ENCODE measurements at places on chromosomes 3 and 15.

- DNase-seq, result no peak
Observed at GRCh38 chr3:31358473-31359070, 174.2 kb upstream of the STT3B start.

DNA sequence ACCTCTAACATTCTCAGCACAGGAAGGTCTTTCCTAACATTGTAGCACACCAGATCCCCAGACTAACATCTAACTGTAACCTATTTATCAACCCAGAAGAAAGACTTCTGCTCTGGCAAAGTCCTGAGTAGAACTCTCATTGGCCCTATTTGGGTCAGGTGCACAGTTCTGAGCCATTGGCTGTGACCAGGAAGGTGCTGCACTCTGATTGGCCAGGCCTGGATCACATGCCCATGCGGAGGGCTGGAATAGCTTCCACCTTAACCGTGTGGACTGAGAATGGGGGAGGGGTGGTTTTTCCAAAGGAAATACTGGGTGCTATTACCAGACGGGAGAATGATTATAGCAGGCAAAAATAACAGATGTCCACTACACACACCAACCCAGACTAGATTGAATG is 11.5 kb downstream of the FEZF2 start:
- no peak for DNase-seq

DNA sequence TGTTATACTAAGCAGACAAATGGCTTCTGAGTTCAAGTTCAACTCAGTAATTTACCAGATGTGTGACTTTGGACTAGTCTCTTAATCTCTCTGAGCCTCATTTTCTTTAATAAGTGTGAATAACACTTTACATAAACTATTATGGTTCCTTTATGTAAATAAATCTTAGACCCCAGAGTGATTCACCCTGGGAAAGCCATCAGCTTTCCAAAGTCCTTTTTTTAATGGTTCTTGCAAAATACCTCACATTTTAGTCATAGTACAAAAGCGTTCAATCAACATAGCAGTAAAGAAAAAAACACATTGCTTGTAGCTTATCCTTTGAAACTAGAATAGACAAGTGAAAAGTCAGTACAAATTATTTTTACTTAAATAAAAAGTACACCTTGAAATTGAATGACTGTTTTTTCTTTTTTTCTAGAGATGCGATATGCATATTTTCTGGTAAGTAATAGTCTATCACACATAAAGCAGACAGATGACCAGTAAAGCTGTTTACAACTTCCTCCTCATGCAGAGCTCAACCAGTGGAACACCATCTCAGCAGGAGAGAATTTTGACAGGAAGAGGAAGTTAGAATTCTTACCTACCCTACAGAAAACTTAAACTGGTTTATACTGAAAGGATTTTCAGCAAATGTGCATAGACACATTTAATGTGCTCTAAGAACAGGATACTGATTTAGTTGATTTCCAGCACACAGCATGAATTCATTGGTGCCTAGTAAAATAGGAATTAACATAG is 123.0 kb upstream of the AGBL1 start:
- DNase-seq, result no peak

DNA sequence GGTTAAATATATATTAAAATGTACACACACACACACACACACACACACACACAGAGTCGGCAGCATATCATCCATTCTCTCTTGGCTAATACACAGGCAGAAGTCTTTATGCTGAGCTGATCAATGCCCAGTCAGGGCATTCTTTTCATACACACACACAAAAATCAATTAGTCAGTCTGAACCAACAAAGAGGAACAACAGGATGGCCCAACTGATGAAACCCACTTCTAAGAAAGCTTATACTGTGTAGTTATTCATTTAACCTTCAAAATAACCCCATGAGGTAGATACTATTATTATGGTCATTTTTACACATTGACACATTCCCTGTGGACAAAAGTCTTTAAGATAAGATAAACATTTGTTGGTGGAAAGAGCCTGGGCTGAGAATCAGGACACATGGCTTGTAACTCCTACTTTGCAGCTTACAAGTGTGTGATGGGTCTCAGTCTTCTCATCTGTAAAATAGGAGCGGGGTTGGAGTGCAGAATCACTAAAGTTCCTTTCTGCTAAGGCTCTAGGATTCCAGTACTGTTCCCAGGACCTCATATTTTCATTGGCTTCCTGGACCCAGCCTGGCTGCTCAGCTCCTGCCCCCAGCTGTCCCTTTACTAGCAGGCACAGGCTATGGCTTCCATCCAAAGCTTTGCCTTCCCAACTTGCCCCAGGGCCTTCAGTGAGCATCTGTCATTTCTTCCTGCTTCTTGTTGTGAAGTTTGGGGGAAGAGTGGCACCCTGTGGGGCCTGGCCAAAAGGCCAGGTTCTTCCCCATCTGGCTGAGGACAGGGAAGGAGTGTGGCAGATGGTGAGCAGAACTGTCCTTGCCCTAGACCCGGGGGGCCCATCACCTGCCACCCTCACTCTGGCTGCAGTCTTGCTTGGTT is 27.2 kb upstream of the GLCE start:
- no peak for DNase-seq

GRCh38 chr3:78588906-78589621 is 1178.7 kb downstream of the ROBO1 start:
- DNase-seq, result no peak

- DNase-seq, result no peak
Observed at GRCh38 chr3:134388292-134388691, 14.0 kb upstream of the AMOTL2 start.

GRCh38 chr3:5133239-5134018 is 11.3 kb downstream of the ARL8B start:
- no peak for DNase-seq

- DNase-seq, result no peak
Observed at GRCh38 chr3:126516152-126516935, 1.2 kb downstream of the UROC1 start.

DNA sequence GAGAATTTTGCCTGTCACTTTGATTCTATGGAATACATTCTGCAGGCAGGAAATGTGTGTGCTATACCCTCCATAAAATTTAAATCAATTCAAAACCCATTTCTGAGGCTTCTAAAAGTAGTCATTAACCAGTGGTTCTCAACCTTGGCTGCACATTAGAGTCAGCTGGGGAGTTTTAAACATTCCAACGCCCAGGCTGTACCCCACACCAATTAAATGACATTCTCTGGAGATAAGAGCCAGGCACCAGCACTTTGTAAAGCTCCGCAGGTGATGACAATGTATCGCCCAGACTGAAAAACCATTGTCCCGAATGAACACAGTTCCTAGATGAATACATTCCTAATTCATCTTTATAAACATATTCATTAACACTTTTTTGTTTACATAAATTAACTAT is 110.6 kb upstream of the MB21D2 start:
- DNase-seq, result no peak

DNA sequence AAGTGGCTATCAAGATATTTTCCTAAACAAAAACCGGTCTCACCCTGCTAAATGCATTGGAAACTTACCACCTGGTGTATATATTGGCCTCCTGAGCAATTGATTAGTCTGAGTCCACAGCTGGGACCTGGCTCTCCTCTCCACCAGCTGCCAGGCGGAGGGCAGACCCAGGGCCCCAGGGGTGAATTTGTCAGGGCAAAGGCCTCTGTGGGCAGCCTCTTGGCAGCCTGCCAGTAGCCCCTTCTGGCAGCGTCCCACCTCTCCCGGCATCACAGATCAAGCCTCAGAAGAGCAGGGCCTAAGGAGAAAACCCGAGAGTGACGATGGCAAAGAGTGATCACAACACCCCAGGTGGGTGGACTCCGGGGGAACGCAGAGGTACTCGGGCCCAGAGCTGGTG is 43.0 kb upstream of the IDH2 start:
- DNase-seq, result no peak

DNA sequence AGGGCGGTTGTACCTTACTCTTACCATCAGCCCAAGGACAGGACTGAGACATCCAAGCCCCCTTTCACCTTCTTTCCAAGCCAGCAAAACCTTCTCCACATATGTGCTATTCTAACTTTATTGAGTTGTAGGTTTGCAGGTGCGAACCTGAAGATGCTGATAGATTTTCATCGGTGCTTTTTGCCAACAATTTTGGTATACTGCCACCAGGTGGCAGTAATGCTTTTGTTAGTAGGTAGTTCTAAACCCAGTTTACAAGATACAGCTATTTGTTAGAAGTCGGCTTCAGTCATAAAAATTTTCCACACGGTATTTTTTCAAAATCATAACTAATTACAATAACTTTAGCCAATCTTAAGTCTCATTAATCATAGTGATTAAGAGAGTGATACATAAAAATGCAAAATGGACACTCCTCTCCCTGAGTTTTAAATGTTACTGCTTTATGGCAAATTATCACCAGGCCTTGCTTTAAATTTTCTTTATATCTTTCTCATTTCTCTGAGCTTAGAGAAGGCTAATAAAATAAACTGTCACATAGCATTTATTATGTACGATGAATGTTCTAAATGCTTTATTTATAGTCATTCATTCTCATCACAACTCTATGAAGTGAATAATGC is 636 bp downstream of the TBC1D21 start:
- peak; percentile 40 for DNase-seq

DNA sequence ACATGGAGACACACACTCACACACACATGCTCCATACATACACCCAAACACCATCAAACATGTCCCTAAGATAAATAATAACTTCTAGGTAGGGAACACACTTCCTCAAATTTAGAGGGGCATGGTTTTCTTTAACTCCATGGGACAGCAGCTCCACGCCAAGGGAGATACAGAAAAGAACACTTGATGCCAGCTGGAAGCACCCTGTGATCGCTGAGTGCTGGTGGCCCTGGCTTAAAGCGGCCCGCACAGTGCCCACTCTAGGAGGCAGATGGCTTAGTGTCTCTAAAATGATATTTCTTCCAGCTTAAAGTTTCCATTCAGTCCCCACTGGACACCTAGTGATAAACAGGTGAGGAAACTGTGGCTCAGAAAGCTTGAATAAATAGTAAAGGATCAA is 232.9 kb downstream of the UACA start:
- no peak for DNase-seq

DNA sequence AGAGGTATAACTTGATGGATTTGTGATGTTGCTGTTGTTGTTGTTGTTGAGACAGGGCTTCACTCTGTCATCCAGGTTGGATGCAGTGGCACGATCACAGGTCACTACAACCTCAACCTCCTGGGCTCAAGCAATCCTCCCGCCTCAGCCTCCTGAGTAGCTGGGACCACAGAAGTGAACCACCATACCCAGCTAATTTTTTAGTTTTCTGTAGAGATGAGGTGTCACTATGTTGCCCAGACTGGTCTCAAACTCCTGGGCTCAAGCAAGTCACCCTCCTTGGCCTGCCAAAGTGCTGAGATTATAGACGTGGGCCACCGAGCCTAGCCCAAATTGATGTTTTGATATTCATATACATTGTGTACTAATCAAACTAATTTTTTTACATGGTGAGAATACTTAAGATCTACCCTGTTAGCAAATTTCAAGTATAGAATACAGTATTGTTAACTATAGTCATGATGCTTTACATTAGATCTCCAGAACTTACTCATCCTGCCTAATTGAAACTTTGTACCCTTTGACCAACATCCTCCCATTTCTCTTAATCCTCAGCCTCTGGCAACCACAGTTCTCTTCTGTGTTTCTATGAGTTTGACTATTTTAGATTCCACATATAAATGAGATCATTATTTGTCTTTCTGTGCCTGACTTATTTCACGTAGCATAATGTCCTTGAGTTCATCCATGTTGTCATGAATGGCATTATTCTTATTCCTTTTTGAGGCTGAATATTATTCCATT is 23.2 kb downstream of the LMCD1 start:
- DNase-seq, result no peak

DNA sequence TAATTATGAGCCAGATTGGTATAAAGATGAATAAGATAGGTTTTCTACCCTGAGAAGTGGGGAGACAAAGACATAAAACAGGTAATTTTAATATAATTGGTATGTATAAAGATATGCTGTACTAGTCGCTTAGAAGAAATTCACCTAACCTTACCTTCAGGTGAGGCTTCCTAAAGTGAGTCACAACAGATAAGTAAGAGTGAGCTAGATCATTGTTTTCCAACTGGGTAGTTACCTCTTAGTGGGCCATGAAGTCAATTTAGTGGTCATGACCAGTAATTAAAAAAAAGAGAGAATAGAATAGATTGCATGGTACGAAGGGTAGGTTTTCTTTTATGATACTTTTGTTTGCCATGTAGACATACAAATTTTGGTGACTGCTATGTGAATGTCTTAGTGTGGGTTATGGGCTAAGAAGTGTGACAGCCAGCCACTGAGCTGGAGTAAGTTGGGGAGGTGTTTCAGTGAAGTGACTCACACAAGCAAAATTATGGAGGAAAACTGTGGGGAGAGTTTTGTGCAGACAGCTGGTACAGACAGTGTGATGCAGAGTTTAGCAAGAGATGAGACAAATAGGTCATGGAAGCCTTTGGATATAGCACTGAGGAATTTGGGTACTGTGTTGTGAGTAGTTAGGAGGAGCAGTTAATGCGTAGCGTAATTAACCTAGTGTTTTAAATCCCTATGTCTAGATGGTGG is 8.2 kb downstream of the TRNT1 start:
- DNase-seq, result no peak

- no peak for DNase-seq
Observed at GRCh38 chr3:64143409-64144130, 81.7 kb downstream of the PRICKLE2 start.

GRCh38 chr3:170352936-170353335 is 4.6 kb upstream of the SKIL start:
- DNase-seq, result no peak

All from CD4-positive, alpha-beta T cell treated with Interleukin-6 at 100 ng/mL for 8 hours (primary cell).